Kidney (tissue), 22 donors: ENCODE measurements at places on chromosomes 1 and 21.
A peak's percentile ranks its signal among the peaks of the same experiment; 100 is the strongest.

DNA sequence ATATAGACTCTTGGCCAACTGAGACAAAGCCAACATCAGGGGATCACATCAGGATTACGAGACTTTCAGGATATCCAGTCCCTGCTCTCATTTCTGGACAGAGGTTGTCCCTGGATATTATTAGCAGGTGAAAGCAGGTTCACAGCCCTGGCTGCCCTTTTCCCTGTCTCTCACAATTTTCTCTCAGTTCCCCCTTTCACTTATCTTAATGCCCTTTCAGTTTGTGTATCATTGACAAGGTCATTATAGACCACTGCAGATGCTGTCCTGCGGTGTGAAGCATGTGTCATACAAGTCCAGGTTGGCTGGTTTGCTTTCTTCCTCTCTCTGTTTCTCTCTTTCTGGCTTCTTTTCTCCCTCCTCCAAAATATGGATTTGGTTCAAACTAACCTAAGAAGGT is 2.1 kb upstream of the KLHDC9 start:
- no peak for DNase-seq

DNA sequence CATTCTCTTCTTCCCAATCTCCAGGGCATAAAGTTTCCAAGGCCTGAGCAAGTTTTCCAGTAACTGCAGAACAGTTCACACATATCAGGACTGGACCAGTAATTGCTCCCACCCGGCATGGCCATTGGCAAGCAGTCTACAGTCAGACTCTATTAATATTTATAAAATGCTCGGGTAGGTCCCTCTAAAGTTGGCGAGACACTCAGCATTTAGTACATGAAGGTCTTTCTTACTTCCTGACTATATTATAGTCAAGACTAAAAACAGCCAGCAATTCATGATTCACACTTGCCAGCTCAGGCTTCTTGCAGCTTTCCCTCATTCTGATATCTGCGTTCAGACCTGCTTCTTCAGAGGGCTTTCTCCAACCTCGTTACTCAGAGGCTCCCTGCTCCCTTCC is 25.4 kb downstream of the GADD45A start:
- no peak for DNase-seq

- peak; percentile 24 for DNase-seq
Observed at GRCh38 chr1:177054542-177054941, 110.0 kb downstream of the ASTN1 start.

DNA sequence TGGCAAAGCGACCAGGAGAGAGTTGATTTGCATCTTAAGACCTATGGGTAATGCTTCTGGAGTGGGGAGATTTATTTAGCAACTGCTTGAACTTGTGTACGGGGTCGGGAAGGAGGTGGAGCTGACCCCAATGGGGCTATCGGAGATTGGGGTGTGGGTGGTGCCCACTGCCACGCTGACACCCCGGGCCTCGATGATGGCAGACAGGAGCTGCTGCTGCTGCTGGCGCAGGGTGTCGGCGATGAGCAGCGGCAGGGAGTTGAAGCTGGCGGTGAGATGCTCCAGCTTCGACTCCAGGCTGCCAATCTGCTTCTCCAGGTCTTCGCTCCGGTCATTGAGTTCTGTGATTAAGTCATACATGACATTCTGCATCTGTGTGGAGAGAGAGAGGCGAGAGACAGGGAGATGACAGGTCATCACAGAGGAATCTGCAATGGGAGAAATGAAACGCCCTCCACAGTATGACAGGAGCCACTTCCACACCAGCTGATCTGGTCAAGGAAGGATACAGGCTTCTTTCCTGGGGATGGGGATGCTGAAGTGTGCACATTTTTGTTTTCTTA is 100.0 kb upstream of the ADAR start:
- no peak for DNase-seq

GRCh38 chr21:35231090-35231489 is 182.0 kb upstream of the RUNX1 start:
- no peak for DNase-seq

- DNase-seq = peak; percentile 66
Observed at GRCh38 chr1:246001142-246001836, 505.8 kb downstream of the SMYD3 start.

DNA sequence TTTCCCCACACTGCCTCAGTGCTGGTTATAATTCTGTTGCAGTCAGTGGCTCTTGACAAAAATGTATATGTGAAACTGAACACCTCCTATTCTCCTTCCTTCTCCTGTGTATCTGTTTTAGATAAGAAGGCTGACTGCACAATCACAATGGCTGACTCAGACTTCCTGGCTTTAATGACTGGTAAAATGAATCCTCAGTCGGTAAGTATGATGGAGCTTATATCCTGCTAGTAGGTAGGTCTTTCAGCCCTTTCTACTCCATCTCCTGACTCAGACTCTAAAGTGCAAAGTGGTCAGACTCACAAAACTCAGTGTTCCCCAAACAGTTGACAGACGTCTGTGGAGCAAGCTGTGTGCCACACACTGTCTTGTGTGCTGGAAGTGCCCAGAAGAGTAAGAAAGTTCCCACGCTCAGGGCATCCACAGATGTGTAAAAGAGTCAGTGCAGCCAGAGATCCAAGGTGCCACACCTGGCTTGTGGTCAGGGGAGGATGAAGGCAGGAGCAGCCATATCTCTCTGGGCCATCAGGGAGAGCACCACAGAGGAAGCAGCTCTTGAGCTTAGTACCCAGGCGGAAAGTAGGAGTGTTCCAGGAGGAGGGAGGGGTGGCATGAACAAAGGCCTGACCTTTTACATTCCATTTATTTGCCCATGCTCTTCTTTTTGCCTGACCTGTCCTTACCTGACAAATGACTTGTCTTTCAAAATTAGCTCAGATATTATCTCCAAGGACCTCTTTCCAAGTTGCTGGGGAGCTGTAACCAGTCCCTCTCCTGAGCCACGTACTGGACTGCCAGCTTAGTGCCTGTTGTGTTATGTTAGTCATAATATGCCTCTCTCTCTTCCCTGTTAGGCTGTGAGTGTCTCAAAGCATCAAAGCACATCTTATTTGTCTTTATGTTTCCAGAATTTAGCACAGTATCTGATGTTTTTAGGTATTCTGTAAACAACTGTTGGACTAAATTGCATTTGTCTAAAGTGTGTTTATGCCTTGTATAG is 14.0 kb upstream of the PODN start:
- DNase-seq = no peak

DNA sequence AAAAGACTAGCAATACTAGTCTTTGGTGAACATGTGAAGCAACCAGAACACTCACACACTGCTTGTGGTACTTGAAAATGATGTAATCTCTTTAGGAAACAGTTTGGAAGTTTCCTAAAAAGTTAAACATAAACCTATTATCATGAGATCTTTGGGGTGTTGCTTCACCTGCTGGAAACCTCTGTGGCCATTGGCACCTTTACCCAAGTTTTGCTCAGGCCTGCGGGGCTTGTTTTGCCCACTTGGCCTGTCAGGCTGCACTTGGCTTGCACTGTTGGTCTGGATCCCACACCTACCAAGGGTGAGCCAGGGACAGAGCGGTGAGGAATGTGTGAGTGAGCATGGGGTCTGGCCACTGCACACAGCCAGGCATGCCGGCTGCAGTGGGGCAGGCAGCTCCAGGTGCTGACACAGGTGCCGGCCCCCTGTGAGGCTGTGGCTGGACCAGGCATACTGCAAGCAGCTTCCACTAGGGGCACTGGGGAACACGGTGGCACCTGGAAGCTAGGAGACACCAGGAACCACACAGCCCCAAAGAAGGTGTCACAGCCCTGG is 14.4 kb upstream of the FNBP1L start:
- no peak for DNase-seq

GRCh38 chr21:45156459-45156858 is 82.1 kb downstream of the ADARB1 start:
- DNase-seq = no peak

DNA sequence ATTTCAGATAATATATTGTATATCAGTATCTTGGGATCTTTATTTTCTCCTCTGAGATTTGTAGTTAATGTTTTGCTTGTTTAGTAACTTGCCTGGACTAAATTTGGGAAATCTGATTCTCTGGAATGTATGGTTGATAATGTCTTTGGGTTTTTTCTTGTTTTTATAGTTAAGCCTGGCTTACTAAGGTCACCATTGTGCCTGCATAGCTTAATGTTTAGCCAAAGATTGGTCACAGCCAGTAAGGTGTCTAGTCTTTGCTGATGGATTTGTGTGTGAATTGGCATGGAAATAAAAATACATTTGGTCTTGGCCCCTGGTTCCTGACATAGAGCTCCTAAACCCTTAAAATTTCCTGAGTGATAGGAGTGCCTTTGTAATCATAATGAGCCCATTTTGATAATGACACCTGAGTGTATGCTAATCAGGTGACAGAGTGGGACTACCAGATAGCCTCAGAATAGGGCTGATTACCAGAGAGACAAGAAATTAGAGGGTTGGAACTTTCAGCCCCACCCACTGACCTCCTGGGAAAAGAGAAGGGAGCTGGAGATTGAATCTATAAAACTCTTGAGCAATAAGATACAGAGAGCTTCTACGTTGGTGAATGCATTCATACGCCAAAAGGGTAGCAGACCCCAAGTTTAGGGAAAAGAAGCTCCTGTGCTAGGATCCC is 47.9 kb upstream of the NUF2 start:
- DNase-seq = peak; percentile 67

- no peak for DNase-seq
Observed at GRCh38 chr1:153293480-153293775, 19.3 kb downstream of the PGLYRP3 start.
